Left lung (tissue), 14 donors: ENCODE measurements at places on chromosomes 1 and 21. TPM values are rescaled to one million over a fixed set of nuclear protein-coding genes. Genes with fewer than 3 reads are reported as not detected.

DNA sequence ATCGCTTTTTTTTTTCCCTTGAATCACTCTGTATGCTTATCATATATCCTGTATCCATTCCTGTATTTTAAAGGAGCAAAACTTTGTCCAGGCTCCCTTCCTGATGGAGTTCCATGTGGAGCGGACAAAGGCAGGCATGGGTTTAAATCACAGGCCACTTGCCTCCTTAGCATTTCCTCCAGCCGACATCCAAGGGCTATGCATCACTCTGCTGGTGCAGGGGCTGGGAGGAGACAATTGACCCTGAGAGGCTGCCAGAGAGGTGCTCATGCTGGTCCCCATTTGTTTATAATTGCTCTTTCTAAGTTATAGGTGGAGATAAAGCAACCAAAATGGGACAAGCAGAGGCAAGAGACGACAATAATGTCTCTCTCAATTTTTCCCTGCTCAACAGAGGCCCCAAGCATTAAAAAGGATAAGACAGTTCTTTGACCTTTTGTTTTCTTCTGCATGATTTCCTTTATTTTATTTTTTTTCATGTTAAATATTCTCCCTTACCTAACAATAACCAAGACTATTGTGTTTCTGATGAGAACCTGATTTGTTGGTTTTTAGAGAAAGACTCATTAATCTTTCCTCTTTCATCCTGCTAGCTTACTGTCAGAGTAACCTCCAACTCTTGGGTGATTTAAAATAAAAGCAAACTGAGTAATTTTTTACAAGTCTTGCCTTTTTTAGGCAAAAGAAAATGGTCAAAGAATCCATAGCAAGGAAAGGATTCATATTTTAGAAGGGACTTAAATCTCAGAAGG is 353.7 kb downstream of the ADGRL2 start:
- no peak for DNase-seq

GRCh38 chr1:91099746-91100621 is 78.1 kb upstream of the ZNF644 start:
- DNase-seq, result no peak

DNA sequence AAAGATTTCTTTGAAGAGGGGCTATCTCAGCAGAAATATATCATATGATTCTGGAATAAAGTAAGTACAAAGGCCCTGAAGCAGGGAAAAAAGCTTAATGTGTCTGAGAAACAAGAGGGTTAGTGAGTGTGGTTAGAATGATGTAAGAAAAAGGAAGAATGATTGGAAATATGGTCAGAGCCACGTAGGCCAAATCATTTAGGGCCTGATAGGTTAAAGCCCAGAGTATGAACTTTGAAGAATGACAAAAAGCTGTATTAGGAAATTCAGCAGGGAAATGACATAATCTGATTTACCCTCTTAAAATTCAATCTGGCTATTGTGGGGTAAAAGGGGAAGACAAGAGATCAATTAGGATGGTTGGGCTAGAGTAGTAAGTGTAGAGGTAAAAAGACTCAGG is 69.0 kb upstream of the MUTYH start:
- no peak for DNase-seq

DNA sequence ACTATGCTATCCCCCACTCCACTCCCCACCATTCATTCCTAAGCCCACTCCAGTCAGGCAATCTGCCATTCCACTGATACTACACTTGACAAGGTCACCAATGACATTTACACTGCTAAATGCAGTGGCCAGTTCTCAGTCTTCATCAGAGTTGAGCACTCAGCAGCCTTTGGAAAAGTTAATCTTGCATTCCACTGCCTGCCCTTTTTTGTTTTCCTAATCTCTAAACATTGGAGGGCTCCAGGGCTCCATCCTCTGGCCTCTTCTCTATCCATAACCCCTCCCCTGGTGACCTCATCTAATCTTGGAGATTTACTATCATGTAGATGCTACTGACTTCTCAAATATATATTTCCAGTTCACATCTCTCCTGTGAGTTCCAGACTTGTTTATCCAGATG is 70.9 kb upstream of the S1PR1 start:
- no peak for DNase-seq

Gene COL9A2
- 3.4 TPM for total RNA-seq

- no peak for DNase-seq
Observed at GRCh38 chr1:162233066-162233465, 143.6 kb downstream of the SPATA46 start.

Gene RGS16
- 10.1 TPM for total RNA-seq

GRCh38 chr1:181601186-181601950 is 118.1 kb downstream of the CACNA1E start:
- no peak for DNase-seq

GRCh38 chr1:246971090-246971721 is 36.7 kb downstream of the ZNF695 start:
- peak; percentile 8 for DNase-seq

DNA sequence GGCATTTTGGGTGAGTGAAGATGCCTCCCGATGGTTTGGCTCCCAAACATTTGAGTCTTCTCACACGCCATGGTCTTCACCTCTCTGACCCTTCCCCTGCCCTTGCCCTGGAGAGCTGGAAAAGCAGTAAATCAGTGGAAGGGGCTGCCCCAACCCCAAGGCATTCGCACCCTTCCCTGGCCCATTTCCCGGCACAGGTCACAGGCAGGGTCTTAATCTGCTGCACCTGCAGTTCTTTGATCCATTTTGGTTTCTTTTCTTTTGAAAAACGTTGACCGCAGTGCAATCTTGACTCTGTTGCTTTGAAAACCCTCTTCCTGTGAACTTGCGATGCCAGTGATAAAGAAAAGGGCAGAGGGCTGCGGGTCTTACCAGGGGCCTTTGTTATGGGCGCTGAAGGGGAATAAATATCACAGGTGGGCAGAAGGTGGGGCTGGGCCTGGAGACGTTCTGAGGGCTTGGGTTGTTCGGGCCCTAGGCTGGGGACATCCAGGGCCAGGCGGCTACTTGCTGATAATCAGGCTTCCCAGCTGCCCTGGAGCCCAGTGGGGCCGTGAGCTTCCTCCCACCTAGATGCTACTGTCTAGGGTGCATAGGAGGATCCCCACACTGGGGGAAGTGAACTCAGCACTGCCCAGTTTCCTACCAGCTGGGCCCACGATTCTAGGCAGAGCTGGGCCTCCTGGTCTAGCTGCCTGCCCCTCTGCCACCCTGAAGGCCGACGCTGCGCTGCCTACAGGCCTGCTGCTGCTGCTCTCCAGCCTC is 38.6 kb upstream of the EPS8L3 start:
- no peak for DNase-seq

Gene TNNT2
- total RNA-seq, result 5.0 TPM

Gene ANGPTL3
- total RNA-seq, result not detected

DNA sequence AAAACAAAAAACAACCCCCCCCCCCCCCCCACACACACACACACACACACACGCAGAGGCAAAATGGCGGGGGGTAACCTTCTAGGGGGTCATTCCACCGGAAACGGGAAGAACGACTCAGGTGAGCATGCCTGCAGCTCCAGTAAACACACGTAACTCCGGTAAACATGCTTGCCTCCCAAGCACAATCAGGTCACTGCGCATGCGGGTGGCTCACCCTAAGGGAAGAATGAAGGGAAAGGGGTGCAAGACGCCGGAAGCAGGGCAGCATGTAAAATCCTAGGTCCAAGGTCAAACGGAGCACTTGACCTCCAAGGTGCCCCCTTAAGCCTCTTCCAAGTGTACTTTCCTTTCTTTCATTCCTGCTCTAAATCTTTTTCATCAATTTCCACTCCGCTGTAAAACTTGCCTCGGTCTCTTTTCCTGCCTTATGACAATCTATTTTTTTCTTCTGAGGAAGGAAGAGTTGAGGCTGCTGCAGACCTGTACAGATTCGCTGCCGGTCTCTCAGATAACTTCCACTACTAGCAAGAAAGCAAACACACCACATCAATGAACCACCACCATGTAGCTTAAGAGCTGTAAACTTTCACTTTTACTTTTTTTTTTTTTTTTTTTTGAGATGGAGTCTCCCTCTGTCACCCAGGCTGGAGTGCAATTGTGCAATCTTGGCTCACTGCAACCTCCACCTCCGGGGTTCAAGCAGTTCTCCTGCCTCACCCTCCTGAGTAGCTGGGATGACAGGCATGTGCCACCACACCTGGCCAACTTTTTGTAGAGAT is 21.0 kb upstream of the CBR3 start:
- DNase-seq, result peak; percentile 76

GRCh38 chr1:165052936-165053335 is 303.6 kb downstream of the LMX1A start:
- DNase-seq, result no peak

Gene LCE6A
- not detected for total RNA-seq

GRCh38 chr1:3940754-3941345 is 40.8 kb upstream of the C1orf174 start:
- DNase-seq, result no peak

- DNase-seq, result no peak
Observed at GRCh38 chr1:227459977-227460376, 103.4 kb upstream of the ZNF678 start.

Gene TFF2
- not detected for total RNA-seq

DNA sequence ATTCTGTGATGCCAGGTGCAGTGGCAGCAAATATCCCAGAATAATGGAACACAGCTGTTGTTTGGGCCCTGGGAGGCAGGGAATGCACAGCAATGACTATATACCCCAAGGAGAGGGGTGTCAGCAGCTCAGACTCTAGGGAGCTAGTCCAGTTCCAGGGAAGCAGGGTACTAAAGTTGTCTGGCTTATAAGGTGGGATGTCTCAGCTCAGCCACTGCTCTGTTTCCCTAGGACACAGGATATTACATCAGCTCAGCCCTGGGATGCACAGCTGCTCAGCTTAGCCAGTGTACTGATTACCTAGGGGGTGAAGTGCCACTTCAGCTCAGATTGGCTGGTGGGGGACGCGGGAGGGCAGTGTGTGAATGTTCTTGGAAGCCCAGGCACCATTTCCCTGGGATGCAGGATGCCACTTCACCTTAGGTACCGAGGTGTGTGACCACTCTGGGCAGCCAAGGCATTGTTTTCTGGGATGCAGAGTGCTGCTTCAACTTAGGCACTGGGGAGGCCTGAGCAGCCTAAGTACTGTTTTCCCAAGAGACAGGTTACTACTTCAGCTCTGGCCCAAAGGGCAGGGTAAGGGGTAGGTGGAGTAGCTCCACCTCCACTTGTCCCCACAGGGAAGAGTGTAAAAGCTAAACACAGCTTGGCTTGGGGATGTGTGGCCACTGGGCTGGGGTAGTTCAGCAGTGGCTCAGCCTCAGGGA is 59.4 kb downstream of the DIPK1A start:
- DNase-seq, result no peak

DNA sequence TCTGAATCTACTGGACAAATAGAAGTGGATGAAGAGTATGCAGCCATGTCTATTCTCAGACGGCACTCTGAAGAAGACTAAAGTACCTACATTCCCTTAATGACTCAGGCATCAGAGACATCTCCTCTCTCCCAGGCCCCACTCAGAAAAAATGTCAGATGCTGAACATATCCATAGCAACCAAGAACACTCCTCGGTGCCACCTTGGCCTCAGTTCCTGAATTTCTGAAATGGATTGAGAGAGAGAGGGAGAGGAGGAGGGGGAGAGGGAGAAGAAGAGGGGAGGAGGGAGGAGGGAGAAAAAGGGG is 16.0 kb upstream of the OVAAL start:
- no peak for DNase-seq

DNA sequence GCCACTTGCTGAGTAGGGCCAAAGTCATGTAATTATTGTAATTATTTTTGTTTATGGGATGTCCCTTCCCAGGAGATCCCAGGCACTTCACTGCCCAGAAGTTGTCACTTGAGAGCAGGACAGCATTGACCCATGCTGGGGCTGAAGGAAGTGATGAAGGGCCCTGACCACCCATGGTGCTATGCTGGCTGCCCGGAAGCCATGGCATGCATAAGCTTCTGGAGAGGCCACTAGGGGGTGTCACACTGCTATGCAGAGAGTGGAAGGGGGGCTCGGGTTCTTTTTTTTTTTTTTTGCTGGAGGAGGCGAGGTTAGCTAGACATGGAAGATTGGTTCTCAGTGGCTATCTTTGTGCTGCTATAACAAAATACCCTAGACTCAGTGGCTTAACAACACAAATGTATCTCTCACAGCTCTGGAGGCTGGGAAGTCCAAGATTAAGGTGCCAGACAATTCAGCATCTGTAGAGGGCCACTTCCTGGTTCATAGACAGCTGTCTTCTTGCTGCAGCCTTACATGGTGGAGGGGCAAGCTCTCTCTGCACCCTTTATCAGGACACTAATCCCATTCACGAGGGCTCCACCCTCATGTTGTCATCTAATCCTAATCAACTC is 84.9 kb downstream of the CNIH3 start:
- no peak for DNase-seq

GRCh38 chr1:229158341-229158921 is 112.5 kb upstream of the RAB4A start:
- no peak for DNase-seq

DNA sequence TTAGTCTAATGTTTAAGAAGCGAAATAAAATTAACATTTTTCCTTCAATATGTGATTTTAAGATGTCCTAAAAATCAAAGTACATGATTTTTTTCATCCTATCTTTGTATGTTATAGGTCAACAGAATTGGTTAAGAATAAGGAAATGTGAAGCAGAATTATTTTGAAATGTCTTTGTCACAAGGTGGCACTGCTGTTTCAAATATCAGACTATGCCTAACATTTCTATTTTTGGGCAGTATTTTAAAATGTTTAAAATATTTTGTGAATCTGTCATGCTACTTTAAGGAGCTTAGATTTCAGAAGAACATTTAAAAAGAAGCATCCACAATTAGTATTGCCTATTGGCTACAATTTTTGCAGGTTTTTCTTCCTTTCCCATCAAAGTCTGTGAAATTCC is 38.7 kb downstream of the AMY1C start:
- DNase-seq, result peak; percentile 30

DNA sequence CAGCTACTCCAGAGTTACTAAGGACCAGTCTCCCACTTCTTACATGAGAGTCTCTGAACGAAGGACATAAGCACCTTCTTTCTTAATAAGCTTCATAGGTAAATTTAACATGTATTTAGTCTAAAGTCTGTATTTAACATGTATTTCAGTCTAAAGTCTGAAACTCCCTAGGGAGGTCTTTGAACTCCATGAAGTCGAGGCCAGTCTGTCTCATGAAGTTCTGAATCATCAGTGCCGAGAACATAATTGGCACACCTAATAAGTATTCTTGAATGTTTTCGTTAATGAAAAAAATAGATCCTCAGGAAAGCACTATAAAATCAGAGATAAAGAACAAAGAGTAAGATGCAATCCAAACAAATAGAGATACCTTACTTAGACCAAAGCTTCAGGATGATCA is 945.5 kb downstream of the TTLL7 start:
- no peak for DNase-seq

- no peak for DNase-seq
Observed at GRCh38 chr21:35925497-35925896, 134.8 kb downstream of the SETD4 start.

DNA sequence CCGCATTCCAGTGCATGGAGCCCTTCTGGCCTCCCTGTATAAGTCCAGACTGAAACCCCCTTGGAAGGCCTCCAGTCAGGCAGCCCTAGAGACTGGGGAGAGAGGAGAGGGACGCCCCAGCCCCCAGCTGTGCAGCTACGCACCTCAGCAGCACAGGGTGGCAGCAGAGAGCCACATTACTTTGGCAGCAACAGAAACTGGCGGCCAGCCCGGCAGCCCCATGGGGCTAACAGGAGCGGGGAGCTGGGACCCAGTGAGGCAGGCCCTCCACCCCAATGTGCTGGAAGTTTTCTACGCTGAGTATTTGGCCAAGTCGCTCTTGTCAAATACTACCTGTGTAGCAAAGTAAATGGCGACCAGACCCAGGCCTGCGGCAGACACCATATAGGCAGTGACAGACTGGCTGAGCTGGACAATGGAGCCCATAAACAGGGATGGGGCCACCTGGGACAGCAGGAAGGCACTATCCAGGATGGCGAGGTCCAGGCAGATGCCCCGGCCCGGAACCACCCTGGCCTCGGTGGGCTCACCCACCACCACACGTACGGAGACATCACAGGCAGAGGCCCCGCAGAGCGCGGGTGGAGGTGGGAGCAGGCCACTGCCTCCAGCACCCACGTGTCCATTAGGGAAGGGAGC is 21.2 kb downstream of the SLC45A3 start:
- DNase-seq, result peak; percentile 84
